ENCODE measurements at places on chromosomes 3 and 15.

- DNase-seq: no peak
These were observed 5.1 kb upstream of the TM4SF1 start for GRCh38 chr3:149382518-149382917.

GRCh38 chr3:175857666-175858270 is 998.6 kb downstream of the NAALADL2 start:
- no peak for DNase-seq

GRCh38 chr3:170513642-170514041 is 72.2 kb downstream of the SLC7A14 start:
- DNase-seq: no peak

DNA sequence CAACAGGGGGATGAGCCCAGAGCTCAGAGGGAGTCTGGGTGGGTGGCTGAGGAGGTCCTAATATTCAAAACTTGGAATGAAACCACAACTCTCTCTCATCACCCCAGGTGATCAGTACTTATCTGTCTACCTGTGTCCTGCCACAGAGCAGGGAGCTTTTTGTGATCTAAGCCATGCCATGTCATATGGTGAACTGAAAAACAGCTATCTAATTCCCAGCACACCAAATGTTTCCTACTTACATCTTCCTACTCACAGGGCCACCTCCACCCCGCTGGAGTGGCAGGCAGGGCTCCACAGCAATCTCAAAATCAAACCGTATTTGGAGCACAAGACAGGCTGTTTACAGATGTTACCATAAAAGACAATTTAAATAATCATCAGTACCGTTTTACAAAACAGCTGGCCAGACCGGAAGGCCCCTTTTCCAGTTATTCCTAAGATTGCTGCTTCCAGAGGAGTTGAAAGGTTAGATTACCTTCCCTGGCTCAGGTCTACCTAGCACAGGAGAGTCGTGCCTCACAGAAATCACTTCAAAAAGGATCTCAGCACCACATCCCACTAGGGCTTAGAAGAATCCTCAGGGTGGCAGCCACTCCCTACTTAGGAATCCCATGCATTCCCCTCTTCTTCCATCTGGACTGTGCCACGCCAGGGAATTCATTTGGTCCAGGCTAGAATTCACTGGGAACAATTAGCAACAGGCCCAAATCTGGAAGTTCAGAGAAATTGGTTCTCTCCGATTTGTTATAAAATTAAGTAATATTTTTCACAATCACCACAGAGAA is 226.6 kb upstream of the IL12A start:
- no peak for DNase-seq

- no peak for DNase-seq
These were observed 365.8 kb upstream of the UMPS start for GRCh38 chr3:124364317-124365020.

DNA sequence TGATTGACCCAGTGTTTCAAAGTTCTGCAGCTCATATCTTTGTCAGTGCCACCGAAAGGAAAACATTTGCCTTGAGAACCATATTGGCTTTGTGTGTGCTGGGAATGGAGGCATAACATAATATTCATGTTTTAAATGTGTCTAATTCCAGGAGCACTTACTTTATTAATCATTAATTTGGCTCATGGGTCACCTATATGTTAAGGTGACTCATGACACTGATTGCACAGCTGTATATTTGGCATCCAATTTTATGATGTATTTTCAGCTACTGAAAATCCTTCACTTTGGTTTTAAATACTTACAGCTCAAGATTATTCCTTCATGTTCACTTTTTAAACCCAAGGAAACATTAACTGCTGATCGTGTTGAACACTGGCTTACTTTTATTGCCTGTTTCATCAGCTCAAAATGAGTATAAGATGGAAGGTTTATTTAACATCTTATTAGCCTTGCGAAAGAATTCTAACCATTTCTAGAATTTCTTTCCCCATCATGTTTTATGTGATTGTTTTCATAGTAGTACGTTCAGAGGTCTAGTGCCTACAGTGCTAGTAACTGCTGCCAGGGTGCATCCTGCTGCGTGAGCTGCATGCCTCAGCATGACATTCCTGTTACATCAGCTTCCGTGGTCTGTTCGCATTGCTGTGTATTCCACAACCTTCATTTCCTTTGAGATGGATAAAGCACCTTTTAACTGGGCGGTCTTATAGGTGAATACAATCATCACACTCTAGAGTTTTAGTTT is 63.7 kb downstream of the LRCH3 start:
- no peak for DNase-seq

- no peak for DNase-seq
These were observed 23.6 kb upstream of the ETV5 start for GRCh38 chr3:186132487-186132886.

- DNase-seq: no peak
These were observed 16.4 kb upstream of the SLC35G2 start for GRCh38 chr3:136802481-136802996.

DNA sequence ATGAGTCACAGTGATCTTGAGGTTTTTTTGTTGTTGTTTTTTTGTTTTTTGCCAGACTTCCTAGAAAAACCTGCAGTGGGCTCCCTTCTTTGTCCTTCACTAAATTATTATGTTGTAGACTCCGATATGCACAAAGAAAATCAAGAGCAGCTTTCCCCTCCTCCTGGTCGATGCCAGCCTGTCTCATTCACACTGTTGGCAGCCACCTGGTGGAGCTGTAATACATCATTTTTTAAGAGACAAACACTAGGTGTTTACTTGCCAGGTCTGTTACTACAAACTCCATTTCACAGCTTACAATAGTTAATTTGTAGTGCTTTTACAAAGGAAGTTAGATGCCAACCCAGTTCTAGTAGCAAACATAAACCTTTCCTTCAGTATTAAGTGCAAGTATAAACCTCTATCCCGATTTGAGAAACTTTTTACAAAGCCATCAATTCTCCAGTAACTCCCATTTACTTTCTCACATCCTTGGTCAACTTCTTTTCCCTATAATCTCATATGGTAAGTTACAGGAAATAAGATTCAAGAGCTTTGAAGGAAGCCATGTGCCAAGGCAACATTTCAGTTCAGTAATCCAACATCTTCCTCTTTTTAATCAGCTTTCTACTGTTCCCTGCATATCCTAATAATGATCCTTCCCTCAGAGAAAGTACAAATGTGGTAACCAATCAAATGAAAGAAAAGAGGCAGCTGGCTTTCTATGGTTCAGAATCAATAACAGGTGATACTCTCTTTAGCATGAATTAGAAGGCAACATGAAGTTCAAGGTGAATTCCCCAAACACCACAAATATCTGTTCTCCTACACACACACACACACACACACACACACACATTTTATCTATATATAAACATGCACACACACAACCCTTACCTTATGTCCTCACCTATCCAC is 14.0 kb downstream of the AAGAB start:
- peak; percentile 18 for DNase-seq

DNA sequence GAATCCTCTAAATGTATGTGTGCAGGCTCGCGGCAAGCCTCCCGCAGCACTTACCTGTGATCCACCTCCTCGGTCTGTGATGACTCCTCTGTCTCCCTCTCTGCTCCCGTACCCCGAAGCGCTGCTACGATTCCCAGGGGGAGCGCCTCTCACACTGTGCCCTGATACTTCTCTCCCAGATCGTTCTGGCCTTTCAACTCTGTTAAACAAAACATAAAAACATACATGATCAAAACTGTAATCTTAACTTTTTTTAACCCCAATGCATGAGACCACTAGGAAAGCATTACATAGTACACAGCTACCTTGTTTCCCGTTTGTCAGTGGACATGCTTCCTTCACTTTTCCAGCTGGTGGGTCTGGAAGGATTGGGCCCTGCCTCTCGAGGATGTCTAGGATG is 46.6 kb downstream of the SLTM start:
- no peak for DNase-seq

GRCh38 chr3:87332789-87333188 is 56.4 kb upstream of the POU1F1 start:
- DNase-seq: no peak

DNA sequence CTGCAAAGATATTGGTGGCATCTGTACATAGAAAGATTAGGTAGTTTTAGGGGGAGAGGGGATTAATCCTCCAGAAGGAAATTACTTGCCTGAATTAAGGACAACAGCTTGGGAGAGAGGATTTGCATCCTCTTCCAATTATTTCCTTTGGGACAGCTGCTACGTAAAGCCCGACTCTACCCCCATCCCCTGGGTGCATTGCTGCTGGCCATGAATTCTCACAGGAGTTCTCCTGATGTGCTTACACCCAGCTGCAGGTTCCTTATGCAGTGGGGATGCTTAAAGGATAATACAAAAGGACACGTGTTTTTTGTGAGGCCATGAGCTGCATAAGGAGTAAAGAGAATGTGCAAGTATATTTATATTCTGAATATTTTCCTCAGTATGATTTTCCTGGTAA is 132.3 kb downstream of the VPS8 start:
- DNase-seq: no peak

DNA sequence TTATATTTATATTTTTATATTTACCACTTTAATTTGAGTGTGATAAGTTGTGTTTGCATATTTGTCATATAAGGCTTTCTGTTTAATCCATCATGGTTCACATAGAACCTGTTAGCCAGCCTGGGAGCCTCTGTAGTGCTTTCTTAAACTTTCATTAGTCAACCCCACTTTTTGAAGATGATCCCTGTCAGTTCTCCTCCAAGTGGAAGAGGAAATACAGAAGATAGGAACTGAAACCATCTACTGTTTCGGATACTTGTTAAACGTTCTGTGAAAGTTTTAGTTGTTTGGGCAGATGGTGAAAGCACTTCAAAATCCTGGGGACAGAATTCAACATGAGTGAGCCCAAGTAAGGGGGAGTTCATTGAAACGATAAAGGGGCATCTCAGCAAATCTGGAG is 4.6 kb upstream of the SAMMSON start:
- no peak for DNase-seq

DNA sequence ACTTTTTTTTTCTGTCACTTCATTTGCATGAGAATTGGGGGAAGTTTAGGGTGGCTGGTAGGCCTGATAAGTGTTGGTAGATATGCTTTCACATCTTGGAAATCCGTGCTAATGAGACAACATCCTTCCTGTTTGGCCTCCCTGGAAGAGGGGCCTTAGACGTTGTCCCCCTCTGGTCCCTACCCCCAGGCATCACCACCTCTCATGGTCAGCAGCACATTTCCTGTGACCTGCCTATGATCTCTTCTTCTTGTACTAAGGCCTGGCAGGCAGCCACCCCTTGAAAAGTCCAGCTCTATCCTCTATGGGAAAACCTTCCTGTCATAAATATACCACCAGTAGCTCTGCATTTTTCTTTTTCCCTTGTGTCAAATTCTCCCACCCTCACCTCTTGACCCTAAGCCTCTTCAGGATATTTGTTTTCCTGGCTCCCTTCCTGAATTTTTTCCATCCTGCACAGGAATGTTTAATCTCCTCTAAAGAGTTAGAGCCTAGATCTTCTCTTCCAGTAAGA is 107.8 kb downstream of the SNRK start:
- DNase-seq: no peak

GRCh38 chr3:11908981-11909698 is 62.5 kb upstream of the TAMM41 start:
- no peak for DNase-seq

GRCh38 chr3:174409086-174409743 is 449.9 kb upstream of the NAALADL2 start:
- no peak for DNase-seq

Measured in NB4 (cell line).